GM19239 (cell line): ENCODE measurements at places on chromosomes 5 and 9.

DNA sequence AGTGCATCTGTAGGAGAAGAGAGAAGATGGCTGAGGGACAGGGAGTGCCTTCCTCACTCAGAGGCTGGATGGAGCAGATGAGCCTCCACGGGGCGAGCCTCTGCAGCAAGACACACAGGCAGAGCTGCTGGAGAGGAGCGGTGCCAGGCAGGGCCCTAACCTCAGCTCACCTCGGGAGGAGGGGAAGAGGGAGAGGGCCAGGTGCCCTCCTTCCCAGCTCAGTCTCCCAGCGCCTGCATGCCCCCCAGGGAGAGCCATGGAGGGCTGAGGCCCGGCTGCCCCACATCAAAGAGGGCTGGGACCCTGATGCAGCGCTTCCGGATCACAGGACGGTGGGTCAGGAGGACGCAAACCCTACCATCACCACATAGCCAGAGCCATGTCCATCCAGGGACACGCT lies 13.6 kb upstream of the SPATA31E1 start:
- no peak for DNase-seq

- DNase-seq: no peak
These were observed 1250.6 kb downstream of the EFNA5 start for GRCh38 chr5:106420102-106420501.

DNA sequence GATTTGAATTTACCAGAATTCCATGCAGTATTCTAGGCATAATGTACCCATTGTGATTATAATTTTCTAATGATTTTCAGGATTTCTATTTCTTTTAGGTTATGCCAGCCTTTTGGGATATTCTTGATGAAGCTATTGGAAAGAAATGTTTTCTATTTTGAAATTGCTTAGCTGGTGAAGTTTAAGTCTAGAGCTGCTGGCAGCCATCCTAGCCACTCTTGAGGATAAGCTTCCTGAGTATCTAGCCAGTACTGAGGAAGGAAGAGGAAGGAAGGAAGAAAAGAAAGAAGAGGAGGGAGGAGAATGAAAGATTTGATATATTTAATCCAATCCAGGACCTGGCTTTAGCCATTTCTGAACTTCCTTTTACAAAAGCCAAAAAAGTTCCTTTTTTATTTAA lies 142.1 kb upstream of the DAB2 start:
- no peak for DNase-seq

DNA sequence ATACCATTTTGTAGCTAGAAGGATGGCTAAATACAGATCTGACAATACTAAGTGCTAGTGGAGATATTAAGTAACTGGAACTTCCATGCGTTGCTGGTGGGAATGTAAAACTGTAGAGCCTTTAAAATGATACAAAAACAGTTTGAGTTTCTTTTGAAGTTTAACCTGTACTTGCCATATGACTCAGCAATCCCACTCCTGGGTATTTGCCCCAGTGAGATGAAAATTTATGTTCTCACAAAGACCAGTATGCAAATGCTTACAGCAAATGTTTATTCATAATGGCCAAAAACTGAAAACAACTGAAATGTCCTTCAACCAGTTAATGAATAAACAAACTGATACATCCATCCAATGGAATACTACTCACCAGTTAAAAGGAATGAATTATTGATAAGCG lies 137.3 kb downstream of the SLC12A2 start:
- no peak for DNase-seq

GRCh38 chr5:58887721-58888409 lies 305.0 kb downstream of the RAB3C start:
- no peak for DNase-seq
